ENCODE measurements at places on chromosomes 2 and 18.

GRCh38 chr2:215107216-215108056 lies 31.0 kb downstream of the ABCA12 start:
- DNase-seq = no peak
- no peaks in the 10 kb centered on the region for H3K36me3 ChIP-seq
- no peak overlapping the region for H3K4me3 ChIP-seq
- no peak overlapping the region for H3K27ac ChIP-seq
- peaks cover 2% of the 10 kb centered on the region for H3K27me3 ChIP-seq

- no peaks in the 10 kb centered on the region for H3K4me1 ChIP-seq
- no peaks in the 10 kb centered on the region for H3K36me3 ChIP-seq
- no peak overlapping the region for H3K4me3 ChIP-seq
These were observed 1324.6 kb upstream of the NRXN1 start for GRCh38 chr2:52356556-52356955.

- no peak for DNase-seq
- H3K27me3 ChIP-seq = no peaks in the 10 kb centered on the region
- no peak overlapping the region for H3K4me3 ChIP-seq
These were observed 319.9 kb downstream of the AGPS start for GRCh38 chr2:177712462-177712861.

DNA sequence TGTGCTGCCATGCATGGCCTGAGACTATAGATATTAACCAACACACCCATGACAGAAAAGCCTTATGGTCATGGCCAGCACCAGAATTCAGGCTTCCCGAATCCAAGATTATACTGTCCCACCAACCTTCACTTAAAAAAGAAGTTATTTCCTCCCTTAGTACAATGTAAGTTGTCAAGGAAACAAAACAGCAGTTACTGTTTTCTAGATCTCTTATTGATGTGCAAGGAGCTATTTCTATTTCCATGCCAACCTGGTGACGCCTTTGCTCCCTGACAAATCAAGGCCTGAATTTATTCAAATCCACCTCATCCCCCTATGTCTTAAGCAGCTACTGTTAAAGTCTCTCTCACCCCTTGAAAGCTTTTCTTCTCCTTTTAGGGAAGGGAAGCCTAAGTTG lies 249.3 kb downstream of the ZNF521 start:
- H3K4me3 ChIP-seq = no peak overlapping the region
- no peaks in the 10 kb centered on the region for H3K36me3 ChIP-seq
- no peak for DNase-seq
- no peak overlapping the region for H3K27ac ChIP-seq

DNA sequence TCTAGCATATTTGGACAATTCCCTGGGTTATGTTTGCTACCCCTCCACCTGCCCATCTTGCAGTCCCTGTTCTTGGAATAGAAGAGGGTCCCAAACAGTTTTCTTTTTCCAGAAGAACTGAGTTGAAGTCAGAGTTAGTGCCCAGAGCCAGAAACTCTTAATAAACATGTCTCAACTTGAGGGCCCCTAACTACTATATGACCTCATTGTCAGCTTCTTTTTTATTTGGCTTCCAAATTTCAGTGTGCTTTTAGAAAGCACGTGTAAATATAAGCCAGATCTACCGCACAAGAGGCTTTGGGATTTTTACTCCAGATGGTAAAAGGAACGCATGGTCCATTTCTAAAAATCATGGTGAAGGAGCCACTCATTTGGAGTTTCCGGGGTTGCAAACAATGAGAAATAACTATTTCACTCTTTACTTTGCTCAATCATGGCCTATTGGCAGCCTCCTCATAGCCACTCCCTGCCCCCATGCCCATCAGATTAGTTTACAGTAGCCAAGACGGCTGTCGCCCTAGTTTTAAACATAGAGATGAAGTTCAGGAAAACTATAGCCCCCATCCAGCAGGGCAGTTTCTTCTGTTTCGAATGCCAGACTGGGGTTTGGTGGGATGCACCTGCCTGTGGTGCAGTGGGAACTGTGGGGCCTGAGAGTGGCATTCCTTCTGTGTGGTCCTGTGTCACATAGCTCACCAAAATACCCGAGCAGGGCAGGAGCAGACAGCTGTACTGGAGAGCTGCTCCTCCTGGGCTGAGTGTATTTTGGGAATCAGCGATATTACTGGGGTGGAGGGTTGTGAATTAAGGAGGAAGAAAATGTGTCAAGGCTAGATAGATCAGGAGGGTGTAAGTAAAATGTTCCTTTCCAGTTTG lies 1.7 kb downstream of the MAPRE3 start:
- H3K36me3 ChIP-seq = peaks cover 7% of the 10 kb centered on the region
- peak overlapping the region; percentile 96 for H3K4me3 ChIP-seq
- H3K4me1 ChIP-seq = peaks cover 41% of the 10 kb centered on the region
- DNase-seq = no peak
- no peak overlapping the region for H3K27ac ChIP-seq

DNA sequence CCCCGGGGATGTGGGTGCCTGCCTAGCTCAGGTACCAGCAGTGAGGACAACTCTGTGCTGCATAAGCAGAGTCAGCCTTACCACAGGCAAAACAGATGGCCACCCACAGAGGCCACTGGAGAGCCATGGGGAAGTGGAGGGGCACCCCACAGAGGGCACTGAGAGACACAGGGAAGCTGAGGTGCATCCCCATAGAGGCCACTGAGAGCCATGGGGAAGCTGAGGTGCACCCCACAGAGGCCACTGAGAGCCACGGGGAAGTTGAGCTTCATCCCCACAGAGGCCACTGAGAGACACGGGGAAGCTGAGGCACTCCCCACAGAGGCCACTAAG lies 134.1 kb upstream of the EPAS1 start:
- H3K4me3 ChIP-seq = no peak overlapping the region
- H3K36me3 ChIP-seq = peaks cover 7% of the 10 kb centered on the region
- H3K4me1 ChIP-seq = peaks cover 2% of the 10 kb centered on the region
- peaks cover 6% of the 10 kb centered on the region for H3K27me3 ChIP-seq

DNA sequence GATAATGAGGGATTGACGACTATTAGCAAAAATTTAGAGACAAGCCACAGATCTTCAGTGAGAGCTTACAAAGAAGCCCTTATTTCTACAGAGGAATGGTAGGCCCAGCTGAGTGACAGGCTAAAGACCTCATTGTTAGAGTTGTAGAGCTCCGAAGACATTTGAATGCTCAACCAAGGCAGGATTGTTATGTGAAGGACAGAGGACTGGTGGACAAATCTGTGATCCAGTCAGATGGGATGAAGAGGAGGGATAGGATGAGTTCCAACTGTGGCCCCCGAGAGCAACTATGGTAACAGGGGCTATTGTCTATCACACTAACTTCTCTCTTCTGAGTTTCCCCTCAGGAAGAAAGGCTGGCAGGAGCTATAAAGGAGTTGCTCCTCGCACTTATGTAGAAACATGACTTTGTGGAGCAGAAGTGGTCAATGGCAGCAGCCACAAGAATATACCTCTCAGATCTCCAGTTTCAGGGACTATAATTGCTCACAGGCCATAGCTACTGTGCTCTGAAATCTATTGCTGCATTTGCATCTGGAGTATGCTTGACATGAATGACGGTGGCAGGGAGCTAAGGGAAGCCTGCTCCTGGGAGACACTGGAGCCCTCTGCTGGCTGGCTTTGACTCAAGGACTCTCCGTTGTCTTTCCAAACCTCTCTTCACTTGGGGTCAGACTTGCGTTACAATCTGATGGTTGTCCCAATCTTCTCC lies 50.3 kb upstream of the GREB1L start:
- H3K27me3 ChIP-seq = peaks cover 3% of the 10 kb centered on the region
- H3K4me3 ChIP-seq = no peak overlapping the region
- H3K27ac ChIP-seq = no peak overlapping the region
- no peaks in the 10 kb centered on the region for H3K4me1 ChIP-seq
- H3K36me3 ChIP-seq = no peaks in the 10 kb centered on the region
- peak; percentile 80 for DNase-seq

- no peak for DNase-seq
- no peak overlapping the region for H3K4me3 ChIP-seq
These were observed 6.7 kb upstream of the COMMD1 start for GRCh38 chr2:61898810-61899209.

DNA sequence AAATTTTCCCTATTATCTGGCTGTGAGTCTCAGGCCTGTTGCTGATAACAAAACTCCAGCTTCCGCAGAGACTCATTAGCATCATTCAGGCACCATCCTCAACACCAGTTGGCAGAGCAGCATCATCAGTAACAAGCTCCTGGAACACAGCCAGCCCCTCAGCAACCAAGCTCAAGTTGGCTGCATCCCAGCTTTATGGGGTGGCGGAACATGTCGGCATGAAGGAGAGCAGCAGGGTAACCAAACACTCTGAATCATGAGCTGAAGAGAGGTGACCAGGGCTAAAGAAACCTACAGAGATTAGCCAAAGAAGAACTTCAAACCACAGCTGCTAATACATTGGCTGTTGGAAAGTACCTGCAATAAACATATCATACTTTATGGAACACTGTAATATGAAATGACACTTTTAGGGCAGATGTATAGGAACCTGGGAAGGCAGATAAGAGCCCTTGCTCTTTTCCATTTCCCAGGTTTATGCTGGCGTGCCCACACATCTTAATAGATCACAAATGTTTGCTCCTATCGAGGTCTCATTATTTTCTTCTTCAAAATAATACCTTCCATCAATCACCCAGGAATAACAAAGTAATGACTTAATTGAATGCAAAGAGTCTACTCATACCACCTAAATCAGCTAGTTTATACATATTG lies 63.8 kb downstream of the PDE11A start:
- no peaks in the 10 kb centered on the region for H3K36me3 ChIP-seq
- H3K4me3 ChIP-seq = no peak overlapping the region
- DNase-seq = no peak
- no peak overlapping the region for H3K27ac ChIP-seq
- H3K4me1 ChIP-seq = no peaks in the 10 kb centered on the region
- no peaks in the 10 kb centered on the region for H3K27me3 ChIP-seq

DNA sequence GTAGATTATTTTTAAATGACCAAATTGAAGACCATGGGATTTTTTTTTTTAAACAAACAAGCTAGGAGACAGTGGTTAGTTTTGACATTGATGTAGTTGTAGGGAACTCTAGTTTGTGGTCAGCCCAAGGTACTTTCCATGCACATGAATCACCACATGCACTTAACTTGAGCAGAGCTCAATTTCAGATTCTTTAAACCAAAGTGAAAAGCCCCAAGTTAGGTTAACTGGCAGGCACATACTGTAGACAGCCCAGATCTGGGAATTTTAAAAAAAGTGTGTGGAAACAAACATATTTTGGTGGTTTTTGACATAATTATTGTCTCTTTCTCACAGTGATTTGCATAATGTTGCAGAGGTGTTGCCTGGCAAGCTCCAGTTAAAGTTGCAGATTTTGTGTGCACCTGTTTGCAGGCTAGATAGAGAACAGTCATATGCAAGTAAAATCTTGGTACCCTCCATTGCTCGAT lies 88.4 kb downstream of the BCL2L11 start:
- no peak overlapping the region for H3K4me3 ChIP-seq
- no peak for DNase-seq
- H3K36me3 ChIP-seq = peaks cover 3% of the 10 kb centered on the region
- peaks cover 3% of the 10 kb centered on the region for H3K27me3 ChIP-seq
- no peak overlapping the region for H3K27ac ChIP-seq

DNA sequence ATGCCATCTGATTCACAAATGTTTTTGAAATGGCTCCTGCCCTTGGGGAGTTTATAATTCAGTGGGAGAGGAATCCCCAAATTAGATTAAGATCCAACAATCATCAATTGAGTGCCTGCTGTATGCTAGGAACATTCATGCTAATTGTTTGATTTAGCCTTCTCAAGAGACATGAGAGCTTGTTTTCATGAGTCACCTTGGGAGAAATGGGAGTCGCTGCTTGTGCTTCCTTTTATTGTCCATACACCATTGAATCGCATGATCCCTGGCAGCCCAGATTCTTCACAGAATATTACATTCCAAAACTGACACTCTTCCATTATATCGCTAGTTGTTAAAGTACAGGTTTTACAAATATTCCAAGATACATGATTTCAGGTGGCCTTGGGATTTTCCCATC lies 106.0 kb upstream of the MAP3K20 start:
- no peak overlapping the region for H3K4me3 ChIP-seq
- H3K4me1 ChIP-seq = peaks cover 23% of the 10 kb centered on the region

All from glutamatergic neuron (in vitro differentiated cells).